ENCODE measurements at places on chromosomes 6 and 20.

DNA sequence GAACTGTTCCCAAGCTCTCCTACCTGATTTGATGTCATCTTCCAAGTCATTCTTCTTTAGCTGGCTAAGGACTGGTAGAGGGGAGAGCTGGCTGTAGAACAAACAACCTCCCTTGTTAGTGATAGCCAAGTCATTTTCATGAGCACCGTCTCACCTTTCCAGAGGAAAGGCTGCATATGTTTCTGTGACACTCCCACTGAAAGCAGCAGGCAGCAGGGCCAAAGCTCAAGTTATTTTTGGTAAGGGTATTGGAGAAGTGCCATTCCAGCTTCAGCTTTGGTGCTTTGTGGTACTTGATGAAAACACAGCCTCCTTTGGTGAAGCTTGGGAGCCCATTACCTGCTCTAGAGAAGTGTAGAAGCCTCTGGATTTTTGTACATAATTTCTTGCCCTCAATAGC is 5.4 kb upstream of the DOK5 start:
- no peaks in the 10 kb centered on the region for H3K27me3 ChIP-seq
- H3K4me3 ChIP-seq = no peak overlapping the region
- no peak for DNase-seq
- H3K36me3 ChIP-seq = no peaks in the 10 kb centered on the region
- H3K4me1 ChIP-seq = no peaks in the 10 kb centered on the region

- H3K4me1 ChIP-seq = no peaks in the 10 kb centered on the region
- peaks cover 8% of the 10 kb centered on the region for H3K27me3 ChIP-seq
- no peak for DNase-seq
- H3K4me3 ChIP-seq = no peak overlapping the region
- peaks cover 4% of the 10 kb centered on the region for H3K36me3 ChIP-seq
Observed at GRCh38 chr6:6661684-6662083, 73.2 kb downstream of the LY86 start.

- no peak for DNase-seq
- H3K4me1 ChIP-seq = peaks cover 14% of the 10 kb centered on the region
- no peak overlapping the region for H3K4me3 ChIP-seq
- peaks cover 49% of the 10 kb centered on the region for H3K36me3 ChIP-seq
- H3K27me3 ChIP-seq = no peaks in the 10 kb centered on the region
Observed at GRCh38 chr6:163466839-163467390, 52.4 kb downstream of the QKI start.

GRCh38 chr20:14341801-14342200 is 4.4 kb upstream of the FLRT3 start:
- no peaks in the 10 kb centered on the region for H3K27me3 ChIP-seq
- H3K27ac ChIP-seq = no peak overlapping the region
- no peaks in the 10 kb centered on the region for H3K4me1 ChIP-seq

- no peaks in the 10 kb centered on the region for H3K4me1 ChIP-seq
- H3K27ac ChIP-seq = no peak within 1 kb of the TSS
- no peaks in the 10 kb centered on the region for H3K36me3 ChIP-seq
- DNase-seq = no peak
- peaks cover 9% of the 10 kb centered on the region for H3K27me3 ChIP-seq
- H3K4me3 ChIP-seq = no peak within 1 kb of the TSS
Observed at GRCh38 chr20:45174434-45175364, at the start of gene PI3. Gene PI3, plus strand, starts transcription at chr20:45174902. Its CDS starts 21 bp downstream, at chr20:45174923.
